Endothelial cell (in vitro differentiated cells): ENCODE measurements at places on chromosomes 3 and 15.

DNA sequence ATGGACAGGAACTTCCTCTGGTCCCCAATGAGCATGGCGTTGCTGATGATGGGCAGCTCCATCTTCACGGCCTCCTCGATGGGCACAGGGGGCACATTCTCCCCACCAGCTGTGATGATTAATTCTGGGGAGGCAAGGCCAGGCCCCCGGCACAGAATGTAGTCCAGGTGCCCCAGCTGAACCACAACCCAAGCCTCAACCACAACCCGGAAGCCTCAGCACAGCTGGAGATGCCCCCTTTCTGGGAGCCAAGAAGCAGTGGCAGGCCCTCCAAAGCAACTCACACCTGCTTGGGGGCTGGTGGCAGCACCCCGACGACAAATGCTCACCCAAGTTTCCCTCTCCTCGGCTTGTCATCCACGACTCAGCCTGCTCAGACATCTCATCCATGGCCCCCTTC lies 25.2 kb downstream of the IDH3A start:
- no peak for DNase-seq

DNA sequence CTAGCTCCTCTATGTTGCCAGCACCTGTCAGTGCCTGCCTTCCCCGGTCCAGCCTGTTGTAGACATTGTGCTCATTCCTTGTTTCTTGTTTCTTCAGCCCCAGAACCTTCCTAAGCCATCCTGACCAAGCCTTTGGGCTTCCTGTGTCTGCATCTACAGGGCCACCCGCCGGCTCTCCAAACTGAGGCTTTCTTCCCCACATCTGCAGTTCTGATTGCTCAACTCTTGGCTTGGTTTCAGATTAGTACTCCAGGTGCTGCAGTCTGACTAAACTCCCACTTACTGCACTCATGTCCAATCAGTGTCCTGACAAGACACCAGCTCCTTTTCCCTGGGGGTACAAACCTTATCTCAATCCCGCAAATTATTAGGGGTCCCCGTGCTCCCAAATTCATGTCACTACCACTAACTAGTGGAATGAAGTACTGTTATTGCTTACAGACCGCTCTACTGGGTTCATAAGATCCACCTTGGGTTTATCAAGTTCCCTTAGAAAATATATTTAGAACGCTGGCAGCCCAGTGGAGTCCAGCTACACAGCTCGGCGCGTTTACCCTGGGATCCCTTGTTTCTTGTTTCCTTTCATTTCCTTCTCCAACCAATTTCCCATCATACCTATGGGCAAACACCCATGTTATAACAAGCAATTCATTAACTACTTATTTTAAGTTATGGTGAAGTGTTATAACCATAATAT lies 114.2 kb upstream of the TJP1 start:
- DNase-seq, result no peak

DNA sequence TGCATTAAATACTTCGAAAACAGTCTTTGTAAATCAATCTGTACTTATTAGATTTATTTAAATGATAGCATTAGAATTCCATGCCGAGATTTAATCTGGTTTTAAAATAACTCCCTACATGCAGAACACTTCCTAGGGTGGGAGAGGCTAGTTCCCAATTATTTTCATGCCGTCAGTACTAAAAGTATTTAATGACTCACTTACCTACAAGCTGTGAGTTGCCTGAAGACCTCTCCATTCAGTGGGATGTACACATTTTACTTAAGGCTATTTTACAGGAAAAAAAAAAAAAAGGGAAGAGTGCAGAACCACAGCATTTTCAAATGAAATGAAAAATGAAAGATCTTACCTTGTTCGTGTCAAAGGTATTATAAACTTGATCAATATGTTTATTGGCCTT lies 469 bp downstream of the GUCA1C start:
- no peak for DNase-seq

DNA sequence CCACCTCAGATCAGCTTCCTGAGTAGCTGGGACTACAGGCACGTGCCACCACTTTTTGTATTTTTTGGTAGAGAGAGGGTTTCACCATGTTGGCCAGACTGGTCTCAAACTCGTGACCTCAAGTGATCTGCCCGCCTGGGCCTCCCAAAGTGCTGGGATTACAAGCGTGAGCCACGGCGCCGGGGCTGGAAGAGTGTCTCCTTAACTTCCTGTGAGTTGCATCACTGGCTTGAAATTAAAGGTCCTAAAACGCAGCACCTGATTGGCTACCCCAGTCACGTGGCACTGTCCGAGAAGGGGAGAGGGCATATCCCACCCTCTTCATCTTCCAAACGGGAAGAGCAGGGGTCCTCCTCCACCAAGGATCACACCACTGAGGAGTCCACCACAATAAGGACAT lies 5.5 kb upstream of the FAM174B start:
- no peak for DNase-seq

DNA sequence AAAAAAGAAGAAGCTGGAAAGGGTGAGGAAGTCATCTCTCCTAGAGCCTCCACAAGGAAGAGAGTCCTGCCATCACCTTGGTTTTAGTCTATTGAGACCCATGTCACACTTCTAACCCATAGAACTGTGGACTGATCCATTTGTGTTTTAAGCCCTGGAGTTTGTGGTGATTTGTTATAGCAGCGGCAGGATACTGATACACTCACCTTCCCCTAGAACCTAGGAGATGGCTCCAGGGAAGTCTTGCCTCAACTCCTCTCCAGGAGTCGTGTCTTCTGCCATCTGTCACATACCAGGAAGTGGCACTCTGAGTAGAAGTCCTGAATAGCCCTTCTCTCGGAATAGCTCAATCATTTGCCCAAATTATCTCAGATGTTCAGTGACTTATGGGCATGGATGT lies 14.6 kb upstream of the APBA2 start:
- DNase-seq, result no peak

DNA sequence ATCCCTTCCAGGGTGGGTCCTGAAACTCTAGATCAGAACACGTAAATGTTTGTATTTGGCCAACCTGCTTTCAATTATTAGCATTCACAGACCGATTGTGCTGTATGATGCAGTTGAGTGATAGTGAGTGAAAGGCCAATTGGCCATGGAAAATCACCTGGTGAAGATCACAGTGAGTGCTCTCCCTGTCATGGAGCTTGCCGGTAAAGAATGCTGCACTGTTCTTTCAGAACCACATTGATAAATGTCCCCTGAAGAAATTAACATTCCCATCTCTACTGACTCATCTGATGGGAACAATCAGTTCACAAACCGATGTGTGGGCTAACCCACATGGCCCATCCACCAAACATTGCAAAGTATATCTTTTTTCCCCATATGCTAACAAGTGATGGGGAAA lies 324.8 kb upstream of the TBL1XR1 start:
- no peak for DNase-seq

DNA sequence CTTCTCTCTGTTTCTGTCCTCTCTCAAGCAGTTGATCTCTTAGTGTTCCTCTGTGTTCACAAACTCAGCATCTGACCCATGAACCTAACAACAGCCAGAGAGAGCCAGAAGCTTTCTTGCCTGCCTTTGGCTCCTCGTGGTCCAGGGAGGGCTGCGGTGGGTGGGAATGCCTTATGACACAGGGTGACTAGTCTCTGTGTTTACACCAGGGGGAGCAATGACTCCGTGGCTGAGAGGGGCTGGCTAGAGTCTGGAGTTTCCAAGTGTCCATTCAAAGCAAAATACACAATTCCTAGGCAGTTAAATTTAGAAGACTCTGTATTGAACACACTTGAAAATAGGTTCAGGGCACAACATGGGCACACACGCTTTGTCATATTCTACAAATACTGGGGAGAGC lies 370.0 kb upstream of the FRG2C start:
- peak; percentile 49 for DNase-seq

- no peak for DNase-seq
Measured at GRCh38 chr3:105662306-105662705, 206.5 kb downstream of the CBLB start.

- DNase-seq, result no peak
Measured at GRCh38 chr15:101543026-101543390, 53.5 kb upstream of the PCSK6 start.

DNA sequence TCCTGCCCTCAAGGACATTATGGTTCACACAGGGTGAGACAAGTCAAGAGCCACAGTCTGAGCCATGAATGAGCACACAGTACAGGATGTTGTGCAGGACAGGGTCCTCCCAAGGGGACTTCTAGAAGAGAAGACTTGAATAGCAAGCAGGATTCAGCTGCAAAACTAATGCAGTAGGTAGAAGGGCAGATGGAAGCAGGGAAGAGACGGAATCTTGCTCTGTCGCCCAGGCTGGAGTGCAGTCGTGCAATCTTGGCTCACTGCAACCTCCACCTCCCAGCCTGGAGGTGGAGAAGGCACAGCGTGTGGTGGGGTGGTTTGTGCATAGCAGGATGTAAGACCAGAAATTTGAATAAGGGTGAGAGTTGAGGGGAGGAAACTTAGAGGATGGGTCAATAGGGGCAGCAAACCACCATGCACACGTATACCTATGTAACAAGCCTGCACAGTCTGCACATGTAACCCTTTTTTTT lies 8.0 kb downstream of the BCL2L10 start:
- DNase-seq, result no peak

DNA sequence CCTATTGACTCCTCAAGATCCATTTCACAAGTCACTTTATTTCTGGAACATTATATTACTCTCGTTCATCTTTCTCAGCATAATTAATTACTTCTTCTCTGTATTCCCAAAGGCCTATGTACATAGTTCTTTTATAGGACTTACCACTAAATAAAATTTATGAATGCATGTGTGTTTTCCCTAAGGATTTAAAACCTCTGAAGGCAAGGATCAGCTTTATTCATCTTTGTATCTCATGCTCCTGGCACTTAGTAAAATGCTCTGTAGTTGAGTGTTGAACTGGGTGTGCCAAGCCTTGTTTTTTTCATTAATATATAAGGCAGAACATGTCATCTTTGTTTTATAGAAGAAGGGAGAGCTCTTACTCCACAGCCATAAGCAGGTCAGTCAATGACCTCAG lies 194.1 kb upstream of the ZPLD1 start:
- DNase-seq, result no peak

DNA sequence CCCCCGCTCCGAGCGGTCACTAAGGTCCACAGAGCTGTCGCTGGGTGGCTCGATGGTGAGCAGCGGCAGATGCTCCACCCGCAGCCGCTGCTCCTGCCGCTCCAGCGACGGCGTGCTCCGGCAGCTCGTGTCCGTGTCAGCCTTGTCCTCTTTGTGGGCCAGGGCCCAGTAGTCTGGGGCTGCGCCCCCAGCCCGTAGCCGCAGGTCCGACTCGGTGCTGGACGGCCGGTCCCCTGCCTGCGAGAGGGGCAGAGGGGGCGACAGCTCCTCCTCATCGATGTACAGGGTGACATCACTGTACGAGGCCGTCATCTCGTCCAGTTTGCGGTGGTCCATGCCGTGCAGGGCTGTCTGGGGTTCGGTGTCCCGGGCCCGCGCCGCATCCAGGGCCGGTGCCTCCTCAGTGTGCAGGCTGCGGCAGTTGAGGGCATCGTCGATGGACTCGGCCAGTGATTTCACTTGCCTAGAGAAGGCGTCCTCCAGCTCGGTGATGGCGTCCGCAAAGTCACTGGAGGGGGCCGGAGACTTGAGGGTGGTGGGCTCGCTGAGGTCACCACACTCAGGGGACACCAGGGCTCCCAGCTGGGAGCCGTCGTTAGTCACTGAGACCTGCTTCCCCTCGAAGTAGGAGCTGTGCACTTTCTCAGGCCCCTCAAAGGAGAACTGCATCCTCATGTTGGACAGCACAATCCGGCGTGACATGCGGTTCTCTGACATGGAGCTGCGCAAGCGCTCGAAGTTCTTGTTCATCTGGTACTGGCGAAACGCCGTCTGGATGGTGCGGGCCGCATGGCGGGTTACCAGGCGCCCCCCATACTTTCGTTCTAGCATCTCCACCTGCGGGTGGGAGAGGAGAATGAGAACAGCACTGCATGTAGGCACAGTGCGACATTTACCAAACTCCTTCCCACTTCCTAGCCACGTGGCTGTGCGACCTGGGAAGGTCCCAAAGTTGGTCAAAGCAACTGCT lies 94.8 kb upstream of the RPL32 start:
- DNase-seq, result no peak

DNA sequence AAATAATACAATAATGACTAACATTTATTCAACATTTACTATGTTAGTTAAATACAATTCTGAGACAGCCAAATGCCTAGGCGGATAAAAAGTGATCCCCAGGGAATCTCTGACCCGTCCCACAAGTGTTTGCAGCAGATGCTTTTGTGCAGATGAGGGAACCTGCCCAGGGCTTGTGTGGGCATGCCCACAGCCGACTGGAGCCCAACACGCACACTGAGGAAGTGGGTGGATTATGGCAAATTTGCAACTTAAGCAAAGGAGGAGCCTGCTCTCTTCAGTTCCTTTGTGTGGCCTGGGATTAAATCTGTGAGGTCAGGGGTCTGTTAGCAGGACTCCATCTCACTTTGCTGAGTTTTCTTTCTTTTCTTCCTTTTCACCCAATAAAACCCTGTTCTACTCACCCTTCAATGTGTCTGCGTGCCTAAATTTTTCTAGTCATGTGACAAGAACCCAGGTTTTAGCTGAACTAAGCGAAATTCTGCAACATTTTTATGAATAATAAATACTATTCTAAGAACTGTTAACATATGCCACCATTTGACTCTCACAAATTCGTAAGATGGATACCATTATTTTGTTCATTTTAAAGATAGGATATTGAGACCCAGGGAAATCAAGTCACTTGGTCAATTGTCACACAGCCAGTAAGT lies 13.9 kb upstream of the RTP1 start:
- DNase-seq, result no peak
